ENCODE measurements at places on chromosomes 2 and 18. TPM values are rescaled to one million over a fixed set of nuclear protein-coding genes. Genes with fewer than 3 reads are reported as not detected.

Gene CD207
- not detected for total RNA-seq

Gene TXNDC2
- not detected for total RNA-seq

Gene ZNF385B
- not detected for total RNA-seq

Gene CCBE1
- total RNA-seq = 26.0 TPM

Gene ANKRD30BL
- total RNA-seq = not detected

Gene PSMA8
- total RNA-seq = not detected

Gene POTEJ
- not detected for total RNA-seq

Gene DQX1
- total RNA-seq = 0.12 TPM

Gene CPO
- total RNA-seq = 0.13 TPM

Gene SIX2
- 0.75 TPM for total RNA-seq

Gene BMP10
- total RNA-seq = not detected

Gene LPIN2
- 26.3 TPM for total RNA-seq

Gene WDCP
- total RNA-seq = 7.3 TPM

Gene SP5
- total RNA-seq = not detected

Gene SCN7A
- not detected for total RNA-seq

Gene CYP27A1
- 18.1 TPM for total RNA-seq

Gene CYTIP
- total RNA-seq = 2.4 TPM

Gene VIT
- total RNA-seq = 0.12 TPM

Gene LCLAT1
- total RNA-seq = 11.2 TPM

Gene IL36G
- not detected for total RNA-seq

Data from aortic smooth muscle cell (primary cell).